ENCODE measurements at places on chromosomes 1 and 21.

- no peak for DNase-seq
These were observed 36.8 kb downstream of the GADD45A start for GRCh38 chr1:67721650-67722291.

DNA sequence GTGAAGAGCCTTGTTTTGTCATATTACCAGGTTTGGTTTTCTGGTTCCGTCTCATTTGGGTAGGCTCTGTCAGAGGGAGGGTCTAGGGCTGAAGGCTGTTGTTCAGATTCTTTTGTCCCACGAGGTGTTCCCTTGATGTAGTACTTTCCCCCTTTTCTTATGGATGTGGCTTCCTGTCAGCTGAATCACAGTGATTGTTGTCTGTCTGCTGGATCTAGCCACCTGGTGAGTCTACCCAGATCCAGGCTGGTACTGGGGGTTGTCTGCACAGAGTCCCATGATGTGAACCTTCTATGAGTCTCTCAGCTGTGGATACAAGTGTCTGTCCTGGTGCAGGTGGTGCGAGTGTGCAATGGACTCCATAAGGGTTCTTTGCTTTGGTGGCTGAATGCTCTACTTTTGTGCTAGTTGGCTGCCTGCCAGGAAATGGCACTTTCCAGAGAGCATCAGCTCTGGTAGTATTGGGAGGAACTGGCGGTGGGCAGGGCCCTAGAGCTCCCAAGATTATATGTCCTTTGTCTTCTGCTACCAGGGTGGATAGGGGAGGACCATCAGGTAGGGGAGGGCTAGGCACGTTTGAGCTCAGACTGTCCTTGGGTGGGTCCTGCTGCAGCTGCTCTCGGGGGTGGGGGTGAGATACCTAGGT lies 246.0 kb downstream of the RYR2 start:
- no peak for DNase-seq

DNA sequence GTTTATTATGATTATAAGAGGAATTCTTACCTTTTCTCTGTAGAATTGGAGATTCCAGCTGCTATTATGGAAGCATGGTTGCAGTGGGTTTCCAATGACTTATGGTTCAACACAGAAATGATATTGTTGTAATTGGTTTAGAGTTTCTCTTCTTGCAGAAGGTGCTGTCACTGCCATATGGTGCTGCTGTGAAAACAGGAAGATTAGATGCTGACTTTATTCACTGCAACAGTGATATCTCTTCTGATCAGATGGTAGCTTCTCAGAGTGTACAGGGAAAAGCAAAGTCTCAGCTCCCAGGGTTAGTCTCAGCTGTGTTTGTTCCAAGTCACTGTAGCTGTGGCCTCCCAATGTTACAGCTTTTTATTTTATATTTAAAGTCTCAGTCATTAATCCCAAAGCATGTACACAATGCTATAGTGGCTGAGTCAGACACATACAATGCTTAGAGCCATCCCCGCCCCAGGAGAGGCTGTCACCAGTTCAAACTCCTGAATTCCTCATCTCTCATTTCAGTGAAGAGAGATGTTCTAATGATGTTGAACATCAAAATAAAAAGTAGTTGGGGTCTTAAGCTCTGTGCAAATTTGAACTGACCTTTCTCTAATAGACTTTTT lies 42.7 kb upstream of the RGS2 start:
- no peak for DNase-seq

GRCh38 chr1:3481836-3482375 lies 27.4 kb downstream of the ARHGEF16 start:
- no peak for DNase-seq

GRCh38 chr1:225422795-225423517 lies 4.9 kb downstream of the LBR start:
- no peak for DNase-seq

DNA sequence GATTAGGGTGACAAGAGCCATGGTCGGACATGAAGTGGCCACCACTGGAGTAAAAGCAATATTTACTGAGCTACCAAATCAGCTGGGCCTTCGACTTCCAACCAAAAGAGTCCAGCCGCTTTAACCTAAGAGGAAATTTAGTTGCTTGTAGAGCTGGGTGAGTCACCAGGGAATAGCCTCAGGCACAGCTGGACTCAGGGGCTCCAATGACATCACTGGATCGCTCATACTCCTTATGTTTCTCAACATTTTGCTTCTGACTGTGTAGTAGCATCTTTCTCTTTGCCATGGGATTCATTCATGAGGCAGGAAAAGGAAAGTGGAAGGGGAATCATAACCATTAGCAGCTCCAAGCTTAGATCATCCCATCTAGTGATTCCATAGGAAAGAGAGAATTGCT lies 664.4 kb downstream of the MATN1 start:
- no peak for DNase-seq

DNA sequence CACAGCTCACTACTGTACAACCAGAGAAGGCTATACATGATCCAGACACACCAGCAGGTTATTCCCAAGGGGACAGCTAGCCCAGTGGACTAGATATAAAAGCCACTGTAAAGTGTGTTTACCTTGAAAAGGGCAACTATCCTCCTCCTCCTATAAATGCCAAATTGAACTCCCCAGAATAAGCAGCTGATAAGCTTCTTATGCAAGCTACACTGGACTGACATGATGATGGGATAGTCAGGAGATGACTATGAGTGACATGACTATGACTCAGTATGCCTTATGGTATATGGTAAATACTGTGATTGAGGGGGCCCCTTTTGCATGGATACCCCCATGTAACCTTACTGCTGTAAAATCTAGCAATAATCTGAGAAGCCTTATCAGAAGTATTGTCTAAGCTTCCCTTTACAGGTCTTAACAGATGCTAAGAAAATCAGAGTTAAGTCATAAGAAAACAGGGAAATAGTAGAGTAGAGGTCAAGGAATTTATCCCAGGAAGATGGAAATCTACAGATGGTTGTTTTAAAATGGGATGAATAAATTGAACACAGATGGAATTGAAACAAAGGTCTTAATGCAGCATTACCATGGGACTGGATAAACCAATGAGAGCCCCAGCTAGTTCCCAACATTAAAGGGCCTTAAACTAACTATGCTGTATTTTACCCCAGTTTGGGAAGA lies 55.8 kb downstream of the TRIM33 start:
- no peak for DNase-seq

DNA sequence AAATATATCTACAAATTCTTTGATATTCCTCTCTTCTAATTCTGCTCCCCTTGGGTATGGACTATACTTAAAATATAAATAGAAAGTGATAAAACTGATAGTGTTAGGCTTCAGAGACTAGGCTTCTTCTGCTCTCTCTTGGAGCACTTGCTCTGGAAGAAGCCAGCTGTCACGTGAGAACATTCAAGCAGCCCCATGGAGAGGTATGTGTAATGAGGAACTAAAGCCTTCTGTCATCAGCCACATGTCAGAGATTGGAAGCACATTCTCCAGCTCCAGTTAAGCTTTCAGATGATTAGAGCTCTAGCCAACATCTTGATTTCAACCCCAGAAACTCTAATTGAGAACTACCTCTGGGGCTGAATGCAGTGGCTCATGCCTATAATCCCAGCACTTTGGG lies 34.3 kb downstream of the XKR8 start:
- no peak for DNase-seq

GRCh38 chr1:204263254-204263910 lies 49.6 kb upstream of the GOLT1A start:
- DNase-seq = no peak

- no peak for DNase-seq
These were observed 162.4 kb upstream of the CACYBP start for GRCh38 chr1:174837386-174837785.

GRCh38 chr21:26717146-26717739 lies 128.0 kb downstream of the ADAMTS1 start:
- DNase-seq = no peak

- DNase-seq = no peak
These were observed 97.6 kb downstream of the NOS1AP start for GRCh38 chr1:162166917-162167615.

GRCh38 chr21:32726839-32727686 lies 750 bp downstream of the SYNJ1 start:
- DNase-seq = no peak

DNA sequence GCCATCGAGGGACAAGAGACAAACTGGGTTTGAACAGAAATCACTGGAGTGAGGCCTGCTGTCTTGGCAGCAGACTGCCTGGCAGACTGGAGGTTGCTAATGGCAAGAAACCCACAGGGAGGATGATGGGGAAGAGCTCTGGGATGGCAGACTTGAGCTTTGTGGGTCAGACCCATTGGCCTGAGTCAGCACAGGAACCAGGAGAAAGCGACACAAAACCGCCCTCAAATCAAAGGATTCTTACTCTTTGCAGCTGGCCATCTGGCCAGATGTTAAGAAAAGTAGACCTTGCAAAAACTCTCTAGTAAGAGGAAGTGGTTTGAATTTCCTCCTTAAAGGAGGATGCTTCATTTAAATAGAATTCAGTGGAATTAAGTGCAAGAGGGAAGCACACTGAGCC lies 195.2 kb upstream of the JUN start:
- no peak for DNase-seq

- DNase-seq = no peak
These were observed 5.5 kb upstream of the ILDR2 start for GRCh38 chr1:166980818-166981217.

- no peak for DNase-seq
These were observed 2.4 kb downstream of the PLPPR4 start for GRCh38 chr1:99266726-99267125.

- no peak for DNase-seq
These were observed 28.2 kb downstream of the PKP1 start for GRCh38 chr1:201311356-201312011.

DNA sequence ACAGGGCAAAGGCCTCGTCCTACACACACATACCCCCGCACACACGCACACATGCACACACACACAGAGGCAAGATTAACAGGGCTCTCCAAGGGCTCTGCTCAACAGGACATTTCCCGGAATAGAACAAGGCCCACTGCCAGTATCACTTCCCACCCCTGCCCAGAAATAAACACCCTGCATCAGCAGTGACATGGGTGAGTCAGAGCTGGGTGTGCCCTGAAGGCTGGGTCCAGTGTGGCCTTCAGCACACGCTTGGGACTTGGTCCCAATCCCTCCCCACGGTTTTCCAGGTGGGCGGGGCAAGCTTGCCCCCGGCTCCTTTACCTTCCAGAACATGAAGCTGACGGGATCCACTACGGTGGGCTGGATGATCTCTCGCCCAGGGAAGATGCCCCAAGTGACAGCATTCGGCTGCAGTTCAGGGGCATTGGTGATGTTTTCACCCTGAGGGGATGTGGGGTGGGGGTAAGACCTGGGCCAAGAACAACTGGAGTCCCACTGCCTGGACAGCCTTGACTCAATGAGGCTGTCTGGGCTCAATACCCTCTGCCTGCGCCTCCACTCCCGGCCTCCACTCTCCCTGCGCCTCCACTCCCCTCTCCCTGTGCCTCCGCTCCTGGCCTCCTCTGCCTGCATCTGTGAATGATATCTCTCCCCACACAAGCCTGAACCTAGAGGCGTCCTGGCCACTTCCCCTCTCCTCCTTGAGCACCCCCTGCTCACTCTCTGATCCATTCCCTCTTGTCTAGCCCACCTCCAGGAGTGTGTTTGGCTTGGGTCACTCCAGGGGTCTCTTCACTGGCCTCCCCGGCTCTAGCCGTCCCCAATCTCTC lies 14.7 kb downstream of the MTHFR start:
- no peak for DNase-seq

DNA sequence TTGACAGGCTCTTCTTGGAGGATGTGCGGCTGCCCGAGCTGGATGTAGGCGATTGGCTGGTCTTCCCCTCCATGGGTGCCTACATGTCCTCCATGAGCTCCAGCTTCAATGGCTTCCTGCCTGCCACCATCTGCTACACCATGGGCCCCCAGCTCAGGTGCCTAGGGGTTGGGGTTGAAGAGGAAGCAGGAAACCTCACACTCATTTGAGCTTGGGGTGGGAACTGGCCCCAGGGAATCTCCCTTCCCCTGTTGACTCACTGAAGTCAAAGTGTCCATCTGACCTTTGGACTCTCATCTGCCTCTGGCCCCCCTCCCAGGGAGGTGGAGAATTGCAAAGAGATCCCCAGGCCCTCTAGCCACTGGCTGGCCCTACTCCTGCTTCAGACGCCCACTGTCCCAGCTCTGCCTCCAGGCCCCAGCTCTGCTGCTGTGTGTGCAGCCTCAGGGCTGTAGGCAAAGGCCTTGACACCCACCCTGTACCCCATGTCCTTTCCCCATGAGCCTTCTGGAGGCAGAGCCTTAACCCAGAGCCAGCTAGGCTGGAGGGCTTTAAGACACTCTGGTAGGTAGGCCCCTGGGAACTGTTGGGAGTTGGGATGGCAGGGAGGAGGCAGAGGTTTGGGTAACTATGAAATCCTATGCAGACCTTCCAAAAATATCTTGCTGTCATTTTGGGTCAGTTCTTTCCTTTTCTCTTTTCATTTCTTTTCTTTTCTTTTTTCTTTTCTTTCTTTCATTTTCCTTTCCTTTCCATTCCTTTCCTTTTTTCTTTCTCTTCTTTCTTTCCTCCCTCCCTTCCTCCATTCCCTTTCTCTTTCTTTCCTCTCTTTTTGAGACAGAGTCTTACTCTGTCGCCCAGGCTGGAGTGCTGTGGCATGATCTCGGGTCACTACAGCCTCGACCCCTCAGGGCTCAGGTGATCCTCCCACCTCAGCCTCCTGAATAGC lies 66.9 kb upstream of the TINAGL1 start:
- DNase-seq = no peak

DNA sequence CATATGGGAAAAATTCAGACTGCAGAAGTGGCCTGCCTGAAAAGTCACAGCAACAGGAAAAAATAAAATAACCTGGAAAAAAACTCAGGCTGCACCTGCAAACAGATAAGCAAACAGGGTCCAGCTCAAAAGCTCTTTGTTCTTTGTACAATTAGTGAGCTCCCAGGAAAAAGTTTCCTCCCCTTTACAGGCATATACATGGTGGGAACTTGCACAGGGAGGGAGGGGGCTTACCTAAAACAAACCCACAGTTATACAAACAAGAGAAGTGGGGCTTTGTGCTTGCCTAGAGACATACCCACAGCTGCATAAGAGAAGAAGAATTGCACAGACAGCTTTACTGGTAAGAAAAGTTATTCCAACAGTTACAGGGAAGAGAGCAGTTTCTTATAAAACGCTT lies 31.7 kb upstream of the COG2 start:
- no peak for DNase-seq

GRCh38 chr1:181405584-181405983 lies 77.7 kb upstream of the CACNA1E start:
- no peak for DNase-seq

DNA sequence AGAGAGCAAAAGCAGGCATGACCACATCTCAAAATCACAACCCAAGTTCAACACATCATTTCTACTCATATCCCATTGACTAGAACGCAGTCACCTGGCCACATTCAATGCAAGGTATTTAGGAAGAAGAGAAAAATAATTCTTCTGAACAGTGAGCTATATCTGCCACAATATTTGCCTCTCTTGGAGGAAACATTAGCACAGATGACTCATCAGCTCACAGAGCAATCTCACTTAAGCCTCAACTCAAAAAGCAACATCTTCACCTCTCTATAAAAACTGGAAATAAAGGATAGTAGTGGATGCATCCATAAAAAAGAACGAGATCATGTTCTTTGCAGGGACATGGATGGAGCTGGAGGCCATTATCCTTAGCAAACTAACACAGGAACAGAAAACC lies 143.9 kb upstream of the FMN2 start:
- DNase-seq = no peak
